ENCODE measurements at places on chromosomes 12 and 14.
A peak's percentile ranks its signal among the peaks of the same experiment; 100 is the strongest.

GRCh38 chr12:131327521-131328488, 374.1 kb downstream of the ADGRD1 start:
- no peak for DNase-seq

DNA sequence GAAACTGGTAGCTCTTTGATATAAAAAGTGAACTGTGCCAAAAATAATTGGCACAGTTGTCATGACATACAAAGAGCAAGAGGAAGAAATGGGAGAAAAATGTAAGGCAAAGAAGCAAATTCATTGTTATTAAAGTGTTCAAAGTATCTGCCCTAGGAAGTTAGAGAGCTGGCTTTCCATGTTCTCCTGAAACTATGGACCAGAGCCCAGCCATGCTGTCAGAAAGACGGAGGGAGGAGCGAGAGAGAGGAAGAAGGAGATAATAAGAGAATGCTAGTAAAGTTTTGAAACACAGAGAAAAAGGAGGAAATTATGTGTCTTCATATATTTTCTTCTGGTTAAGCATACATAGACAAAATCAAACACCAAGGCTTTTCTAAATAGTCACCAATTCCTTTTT, 78.1 kb upstream of the PELI2 start:
- no peak for DNase-seq

GRCh38 chr12:109273354-109273753, 35.7 kb downstream of the FOXN4 start:
- DNase-seq, result no peak

DNA sequence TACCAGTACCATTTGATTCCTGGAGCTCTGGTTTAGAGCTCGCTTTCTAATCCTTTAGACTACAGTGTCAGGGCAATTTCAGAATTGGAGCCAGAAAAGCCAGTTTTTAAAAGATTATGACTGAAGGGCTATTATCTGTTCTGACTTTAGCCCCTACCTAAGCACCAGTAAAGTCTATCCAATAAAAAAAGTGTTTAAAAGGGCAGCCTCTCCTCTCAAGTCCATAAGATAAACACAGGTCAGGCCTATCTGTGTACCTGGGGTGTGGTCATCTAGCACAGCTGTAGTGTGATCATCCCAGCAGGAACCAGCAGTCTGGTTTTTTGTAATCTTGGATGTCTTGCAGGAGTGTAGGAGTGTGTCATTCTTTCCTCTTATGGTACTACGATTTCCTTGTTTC, 6.6 kb downstream of the APPL2 start:
- DNase-seq, result no peak

DNA sequence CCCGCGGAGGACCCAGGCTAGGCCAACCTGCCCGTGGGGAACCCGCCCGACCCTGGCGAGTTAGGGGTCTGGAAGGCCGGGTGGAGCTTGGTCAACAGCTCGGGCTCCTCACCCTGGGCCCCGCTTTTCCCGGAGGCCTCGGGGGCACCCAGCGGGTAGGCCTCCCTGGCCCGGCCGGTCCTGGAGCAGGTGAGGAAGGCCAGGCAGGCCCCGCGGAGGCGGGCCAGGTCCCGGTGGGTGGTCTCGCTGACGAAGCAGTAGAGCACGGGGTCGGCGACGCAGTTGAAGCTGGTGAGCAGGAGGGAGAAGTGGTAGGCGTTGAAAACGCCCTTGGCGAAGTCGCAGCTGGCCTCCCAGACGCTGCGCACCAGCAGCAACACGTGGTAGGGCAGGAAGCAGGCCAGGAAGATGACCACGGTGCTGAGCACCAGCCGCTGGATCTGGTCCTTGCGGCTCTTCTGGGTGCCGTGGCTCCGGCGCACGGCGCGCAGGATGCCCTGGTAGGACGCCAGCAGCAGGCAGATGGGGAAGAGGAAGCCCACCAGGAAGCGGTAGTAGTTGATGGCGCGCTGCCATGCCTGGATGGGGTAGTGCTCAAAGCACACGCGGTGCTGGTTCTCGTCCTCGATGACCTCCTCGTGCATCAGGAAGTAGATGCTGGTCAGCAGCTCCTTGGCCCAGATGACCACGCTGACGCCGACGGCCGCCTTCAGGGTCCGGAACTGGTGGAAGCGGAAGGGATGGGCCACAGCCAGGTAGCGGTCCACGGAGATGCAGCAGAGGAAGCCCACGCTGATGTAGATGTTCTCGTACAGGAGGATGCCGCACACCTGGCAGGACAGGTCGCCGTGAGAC, 10.3 kb downstream of the GPR68 start:
- no peak for DNase-seq

GRCh38 chr12:6336079-6336888, 5.6 kb downstream of the TNFRSF1A start:
- no peak for DNase-seq

GRCh38 chr12:24499151-24500146, 449.5 kb downstream of the BCAT1 start:
- DNase-seq, result no peak

DNA sequence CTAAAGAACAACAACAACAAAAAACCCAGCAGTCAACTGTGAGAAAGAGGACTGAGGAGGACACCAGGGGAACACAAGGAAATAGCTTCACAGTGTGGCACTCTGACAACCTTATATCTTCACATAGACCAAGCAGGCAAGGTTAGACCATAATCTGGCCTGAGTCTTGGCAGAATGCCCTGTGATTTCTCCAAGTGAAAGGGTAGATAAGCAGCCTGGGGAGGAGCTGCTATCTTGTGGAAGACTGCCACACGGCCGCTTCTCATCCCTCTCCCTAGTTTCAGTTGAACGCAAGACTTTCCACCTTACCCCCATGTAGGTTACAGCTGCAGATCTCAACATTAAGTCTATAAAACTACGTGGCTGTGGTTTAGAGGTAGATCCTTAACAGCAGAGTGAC, 3.7 kb downstream of the SLC25A21 start:
- DNase-seq, result no peak

GRCh38 chr14:99026471-99026870, 245.5 kb downstream of the BCL11B start:
- no peak for DNase-seq

- DNase-seq, result no peak
Observed at GRCh38 chr12:96878704-96879103, 28.4 kb upstream of the NEDD1 start.

DNA sequence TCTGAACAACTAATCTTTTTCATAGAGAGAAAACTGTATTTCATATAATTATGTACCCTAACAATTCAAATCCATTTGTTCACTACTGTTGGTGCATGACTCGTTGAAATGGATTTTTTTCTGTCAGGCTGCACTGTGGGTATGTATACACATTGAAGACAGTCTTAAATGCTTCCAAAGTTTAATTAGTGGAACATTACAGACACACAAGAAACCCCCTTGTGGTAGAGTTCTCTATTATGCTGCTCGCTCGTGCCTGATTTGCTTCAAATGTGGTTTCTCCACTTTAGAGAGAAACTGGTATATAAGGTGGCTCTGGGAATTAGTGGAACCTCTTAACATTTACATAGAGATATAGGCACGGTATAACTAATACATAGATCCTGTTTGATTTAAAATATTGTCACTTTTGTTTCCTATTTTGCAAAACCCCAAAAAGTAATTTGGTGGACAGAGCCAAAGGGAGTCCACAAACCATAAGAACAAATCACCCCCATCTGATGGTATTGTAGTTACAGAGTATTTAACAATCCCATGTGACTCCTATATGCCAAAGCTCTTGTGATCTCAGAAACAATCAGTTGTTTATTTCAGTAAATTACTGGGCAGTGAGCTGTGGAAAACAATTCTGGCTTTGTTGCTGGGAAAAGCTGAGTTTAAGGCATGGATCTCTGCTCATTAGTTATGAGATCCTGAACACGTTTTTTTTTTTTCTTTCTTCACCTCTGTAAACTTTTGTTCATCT, 159.5 kb downstream of the BRMS1L start:
- no peak for DNase-seq

- DNase-seq, result no peak
Observed at GRCh38 chr14:52351233-52352060, 37.3 kb downstream of the PTGER2 start.

- DNase-seq, result no peak
Observed at GRCh38 chr12:70719672-70720420, 82.6 kb upstream of the PTPRB start.

- DNase-seq, result no peak
Observed at GRCh38 chr14:105102361-105102870, 37.2 kb upstream of the GPR132 start.

GRCh38 chr14:68232300-68233055, 412.9 kb downstream of the RAD51B start:
- no peak for DNase-seq

DNA sequence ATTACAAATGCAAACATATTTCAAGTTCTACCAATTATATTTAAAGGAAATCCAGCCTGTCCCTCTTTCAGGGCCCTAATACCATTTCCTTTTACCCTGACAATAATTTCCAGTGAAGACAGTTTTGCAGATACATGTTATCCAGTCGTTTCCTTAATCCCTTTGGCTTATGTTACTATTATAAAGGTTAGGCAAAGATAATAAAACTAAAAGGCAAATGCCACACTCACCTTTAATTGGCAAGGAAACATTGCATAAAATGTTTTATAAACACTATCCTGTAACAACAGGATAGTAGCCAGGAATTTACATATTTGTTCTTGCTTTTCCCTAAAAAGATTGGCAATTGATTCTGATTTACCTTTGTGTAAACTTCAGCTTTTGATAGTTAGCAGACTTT, 168.7 kb downstream of the AEBP2 start:
- DNase-seq, result no peak

- no peak for DNase-seq
Observed at GRCh38 chr12:124507188-124508109, 60.0 kb downstream of the NCOR2 start.

DNA sequence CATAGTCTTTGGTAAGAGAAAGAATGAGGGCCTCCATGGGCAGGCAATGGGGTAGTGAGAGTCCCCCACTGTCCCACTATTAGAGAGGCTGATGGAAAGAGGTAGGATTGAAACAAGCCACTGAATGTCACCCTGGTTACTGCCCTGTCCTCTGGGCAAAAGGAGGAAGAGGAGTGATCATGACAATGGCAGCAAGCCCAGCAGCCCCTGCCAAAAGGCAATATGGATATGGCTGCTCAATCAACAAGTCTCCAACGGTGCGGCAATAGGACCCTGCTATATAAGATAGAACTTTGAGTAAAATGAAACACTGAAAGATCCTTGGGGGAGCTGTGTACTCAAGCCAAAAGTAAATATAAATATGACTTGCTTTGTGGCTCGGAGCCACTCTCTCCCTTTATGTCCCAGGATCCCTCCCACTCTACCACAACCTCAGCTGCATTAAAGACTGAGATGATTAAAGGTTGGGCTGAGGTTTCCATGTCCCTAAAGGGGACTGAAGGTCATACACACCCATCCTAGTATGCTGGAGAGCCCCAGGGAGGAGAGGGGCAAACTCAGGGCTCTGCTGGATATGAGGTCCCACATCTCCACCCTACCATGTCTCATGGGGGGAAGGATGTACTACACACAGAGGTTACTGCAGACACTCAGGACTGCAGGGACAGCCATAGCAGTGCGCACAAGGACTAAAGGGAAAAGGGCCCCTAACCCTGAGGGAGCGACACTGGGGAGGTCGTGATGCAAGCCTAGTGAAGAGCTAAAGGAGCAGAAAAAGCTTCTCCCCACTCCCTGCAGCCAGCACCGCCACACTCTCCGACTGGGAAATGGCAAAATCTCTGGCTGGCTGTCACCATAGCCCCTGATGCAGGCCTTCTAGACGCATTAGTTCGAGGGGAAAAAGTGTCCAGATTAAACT, 5.9 kb downstream of the POMT2 start:
- DNase-seq, result no peak

DNA sequence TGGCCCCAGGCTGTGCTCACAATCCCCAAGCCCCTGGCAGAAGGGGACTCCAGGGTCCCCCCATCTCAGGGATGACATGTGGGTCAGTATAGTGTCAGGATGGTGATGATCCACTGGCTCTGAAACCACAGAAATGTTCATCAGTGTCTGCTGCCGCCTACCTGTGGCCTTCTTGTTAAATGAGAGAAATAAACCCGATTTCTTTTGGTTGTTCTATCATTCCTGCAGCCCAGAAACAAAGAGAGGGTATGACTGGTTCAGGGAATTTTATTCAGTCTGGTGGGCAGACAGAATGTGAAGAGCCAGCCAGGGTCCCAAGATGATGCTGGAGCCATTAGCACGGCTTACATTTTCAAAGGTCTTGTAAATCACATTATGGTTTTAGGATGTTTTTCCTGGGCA, 86.6 kb downstream of the CRADD start:
- DNase-seq, result no peak

GRCh38 chr12:85157035-85157603, 121.0 kb downstream of the LRRIQ1 start:
- no peak for DNase-seq

DNA sequence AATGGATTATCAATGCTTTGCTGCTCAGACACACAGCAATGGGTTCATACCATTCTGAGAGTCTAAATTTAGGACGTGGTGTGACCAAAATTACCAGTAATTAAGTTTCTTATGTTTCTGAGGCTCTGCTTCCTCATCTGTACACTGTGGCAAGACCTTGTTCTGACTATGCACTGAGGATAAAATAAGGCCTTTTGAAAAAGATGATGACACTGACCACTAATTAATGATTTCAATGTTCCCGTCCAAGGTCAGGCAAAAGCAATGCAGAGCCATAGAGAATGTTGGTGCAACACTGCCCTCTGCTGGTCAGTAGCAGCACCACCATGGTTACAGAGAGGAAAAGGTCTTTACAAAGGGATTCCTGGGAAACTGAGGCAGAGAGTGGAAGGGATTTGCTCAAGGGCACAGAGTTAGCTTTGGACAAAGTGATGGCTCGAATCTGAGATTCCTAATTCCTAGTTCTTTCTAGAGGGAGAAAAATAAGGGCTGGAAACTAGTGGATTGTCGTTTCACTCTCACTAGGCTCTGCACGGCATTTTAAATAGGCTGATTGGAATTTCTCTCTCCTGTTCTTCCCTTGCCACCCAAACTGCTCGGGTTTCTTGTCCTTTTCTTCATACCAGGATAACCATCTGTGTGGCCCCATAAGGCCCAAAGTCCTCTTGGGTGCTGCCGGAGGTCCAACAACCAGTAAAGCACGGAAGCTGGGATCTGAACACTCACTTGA, 22.3 kb upstream of the P2RX7 start:
- peak; percentile 36 for DNase-seq

DNA sequence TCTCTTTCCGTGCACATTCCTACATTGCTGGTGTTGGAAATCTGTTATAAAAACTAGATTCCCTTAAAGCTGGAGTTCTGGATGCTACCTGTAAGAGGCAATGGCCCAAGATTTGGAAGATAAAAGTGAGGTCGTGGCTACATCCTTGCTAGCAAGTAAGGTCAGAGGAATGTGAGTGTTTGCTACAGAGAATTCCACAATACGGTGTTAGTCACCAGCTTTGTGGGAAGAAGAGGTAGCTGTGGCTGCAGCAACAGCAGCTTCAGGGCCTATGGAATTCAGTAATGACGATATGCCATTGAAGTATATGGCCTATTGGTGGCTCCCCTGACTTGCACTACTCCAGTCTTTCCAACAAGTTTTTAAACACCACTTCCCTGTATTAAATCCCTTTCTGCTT, 227.7 kb upstream of the TMEM260 start:
- no peak for DNase-seq

- no peak for DNase-seq
Observed at GRCh38 chr14:69398818-69399210, 322 bp downstream of the SLC39A9 start.

GRCh38 chr12:127685931-127686330, 581.0 kb upstream of the TMEM132C start:
- DNase-seq, result no peak
